ENCODE measurements at places on chromosomes 4 and X.

DNA sequence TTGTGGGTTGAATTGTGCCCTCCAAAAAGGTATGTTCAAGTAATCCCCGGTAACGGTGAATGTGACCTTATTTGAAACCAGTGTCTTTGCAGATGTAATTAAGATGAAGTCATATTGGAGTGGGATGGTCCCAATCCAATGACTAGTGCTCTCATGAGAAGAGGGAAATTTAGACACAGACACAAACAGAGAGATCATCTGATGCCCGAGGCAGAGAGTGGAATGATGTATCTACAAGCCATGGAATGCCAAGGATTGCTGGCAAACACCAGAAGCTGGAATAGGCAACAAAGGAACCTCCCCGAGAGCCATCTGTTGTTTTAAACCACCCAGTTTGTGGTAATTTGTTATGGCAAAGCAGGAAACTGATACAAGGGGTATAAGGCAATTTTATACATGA is 35.1 kb downstream of the RPS6KA3 start:
- DNase-seq, result no peak

DNA sequence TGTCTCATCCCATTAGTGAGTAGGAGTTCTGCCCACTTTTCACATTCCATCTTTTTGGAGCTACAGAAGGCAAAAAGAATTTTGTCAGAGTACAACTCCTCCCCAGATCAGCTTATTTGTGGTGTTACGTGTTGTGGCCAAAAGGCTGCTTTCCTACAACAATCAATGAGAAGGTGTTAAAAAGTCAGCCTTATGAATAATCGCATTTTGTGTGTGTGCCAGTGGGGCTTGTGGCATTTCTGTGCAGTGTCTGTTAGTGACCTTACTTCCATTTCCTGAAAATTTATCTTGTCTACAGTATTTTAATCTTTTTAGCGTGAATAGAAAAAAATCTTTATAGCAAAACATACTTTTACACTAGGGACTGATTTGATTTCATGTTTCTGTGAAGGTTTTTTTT is 458.3 kb upstream of the LCORL start:
- no peak for DNase-seq

GRCh38 chr4:130393231-130393630 is 1297.3 kb downstream of the C4orf33 start:
- DNase-seq, result no peak

GRCh38 chrX:136061286-136061685 is 76.1 kb downstream of the SLC9A6 start:
- DNase-seq, result no peak

GRCh38 chr4:119835613-119835910 is 207.0 kb upstream of the PDE5A start:
- no peak for DNase-seq

Measured in activated CD8-positive, alpha-beta memory T cell treated with anti-CD3 and anti-CD28 coated beads for 4 hours (primary cell).